Inflammatory macrophage (primary cell): ENCODE measurements at places on chromosomes 2 and 18.

DNA sequence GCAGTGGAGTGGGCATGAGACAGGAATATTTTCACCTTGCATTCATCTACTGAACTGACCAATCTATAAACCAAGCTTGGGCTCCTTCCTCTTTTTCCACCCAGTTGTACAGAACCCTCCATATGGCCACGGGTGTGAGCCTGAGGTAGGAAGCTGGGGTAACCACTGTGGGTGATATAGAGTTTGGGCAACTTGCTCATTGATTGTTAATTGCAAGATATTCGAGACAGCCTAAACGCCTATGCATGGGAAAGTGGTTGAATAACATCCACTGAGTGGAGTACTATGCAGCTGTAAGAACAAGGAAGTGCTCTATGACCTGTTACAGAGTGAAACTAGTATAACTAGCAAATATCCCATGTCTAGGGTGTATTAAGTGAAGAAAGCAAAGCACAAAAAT, 7.3 kb upstream of the VAPA start:
- DNase-seq, result peak; percentile 23

- no peak for DNase-seq
Measured at GRCh38 chr18:23990474-23991410, 23.8 kb upstream of the TTC39C start.

- DNase-seq, result no peak
Measured at GRCh38 chr2:179455824-179456223, 191.2 kb upstream of the SESTD1 start.

- DNase-seq, result peak; percentile 50
Measured at GRCh38 chr2:38648107-38648761, 17.7 kb upstream of the GALM start.

- no peak for DNase-seq
Measured at GRCh38 chr18:74225193-74225840, 66.4 kb downstream of the CYB5A start.

DNA sequence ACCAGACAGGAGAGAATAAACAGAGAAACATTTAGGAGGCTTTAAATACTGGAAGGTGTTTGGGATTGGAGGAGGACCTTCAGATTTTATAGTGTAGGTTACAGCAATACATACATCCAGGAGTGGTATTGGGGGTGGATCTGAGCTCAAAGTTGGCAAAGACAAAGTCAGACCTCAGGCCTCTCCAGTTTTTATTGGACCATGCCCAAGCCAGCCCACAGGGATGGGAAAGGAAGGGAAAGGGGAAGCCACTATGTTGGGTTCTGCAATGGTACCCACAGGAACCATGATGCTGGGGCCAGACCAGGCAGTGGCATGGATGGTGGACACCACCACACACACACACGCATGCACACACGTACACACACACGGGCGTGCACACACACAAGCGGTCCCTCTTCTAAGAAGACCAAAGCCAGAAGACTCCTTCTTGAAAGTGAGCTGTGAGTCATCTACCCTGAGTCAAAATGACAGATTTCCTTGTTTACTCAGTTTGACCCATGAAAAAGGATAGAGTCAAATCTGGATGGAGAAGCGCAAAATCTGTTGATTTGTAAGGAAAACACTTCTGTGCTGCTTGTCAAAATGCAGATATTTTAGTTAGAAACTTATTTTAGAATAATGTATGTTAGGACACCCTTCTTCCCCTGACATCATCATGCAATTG, 87.9 kb downstream of the TRABD2A start:
- DNase-seq, result no peak

DNA sequence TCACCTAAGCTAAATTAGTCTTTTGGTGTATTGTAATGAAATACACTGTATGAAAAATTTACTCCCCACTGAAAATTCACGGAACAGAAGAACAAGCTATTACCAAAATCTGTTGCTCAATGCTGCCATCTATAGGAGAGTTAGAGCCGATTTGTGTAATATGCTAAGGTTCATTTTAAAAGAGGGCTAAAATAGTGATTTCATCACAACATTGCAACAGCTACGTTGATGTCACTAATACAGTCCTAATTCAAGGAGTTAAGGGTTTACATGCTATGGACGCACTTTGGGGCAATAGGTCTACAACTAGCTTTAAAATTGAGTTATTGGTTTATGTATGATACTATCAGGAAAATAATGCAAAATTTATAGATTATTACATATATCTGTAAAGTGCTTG, 3.0 kb upstream of the IRS1 start:
- DNase-seq, result peak; percentile 88

DNA sequence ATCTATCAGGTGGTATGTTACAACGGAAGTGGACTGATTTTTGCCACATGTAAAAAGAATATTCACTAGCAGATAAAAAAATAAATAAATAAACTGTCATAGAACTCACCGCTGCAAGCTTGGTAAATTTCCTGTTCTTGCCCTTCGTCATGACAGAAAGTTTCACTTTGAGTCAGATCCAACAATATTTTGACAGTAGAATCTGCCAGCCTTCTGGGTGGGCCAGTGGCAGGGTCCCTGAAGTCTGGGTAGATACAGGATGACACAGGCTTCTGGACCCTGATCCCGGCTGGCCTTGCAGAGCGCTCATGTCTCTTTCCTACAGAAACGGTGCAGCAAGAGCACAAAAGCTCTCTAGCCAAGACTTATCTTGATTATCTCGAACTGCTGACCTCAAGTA, 97.8 kb upstream of the PMAIP1 start:
- DNase-seq, result no peak

DNA sequence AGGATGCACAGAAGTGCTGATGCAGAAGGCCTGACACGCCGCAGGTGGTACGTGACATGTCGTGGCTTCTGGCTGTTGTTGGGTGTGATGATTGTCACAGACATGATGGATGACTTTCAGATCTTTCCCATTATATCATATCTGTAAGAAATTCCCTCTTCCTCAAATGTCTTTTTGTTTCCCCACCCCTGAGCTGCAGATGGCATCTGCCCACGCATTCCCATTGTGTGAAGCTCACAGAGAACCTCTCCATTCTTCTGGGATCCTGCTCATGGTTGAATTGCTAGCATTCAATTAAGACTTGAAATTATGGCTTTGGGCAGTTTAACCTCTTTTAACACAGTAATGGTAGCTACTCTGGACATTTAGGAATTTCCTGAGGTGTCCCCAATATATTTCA, 28.3 kb upstream of the EPHA4 start:
- no peak for DNase-seq

DNA sequence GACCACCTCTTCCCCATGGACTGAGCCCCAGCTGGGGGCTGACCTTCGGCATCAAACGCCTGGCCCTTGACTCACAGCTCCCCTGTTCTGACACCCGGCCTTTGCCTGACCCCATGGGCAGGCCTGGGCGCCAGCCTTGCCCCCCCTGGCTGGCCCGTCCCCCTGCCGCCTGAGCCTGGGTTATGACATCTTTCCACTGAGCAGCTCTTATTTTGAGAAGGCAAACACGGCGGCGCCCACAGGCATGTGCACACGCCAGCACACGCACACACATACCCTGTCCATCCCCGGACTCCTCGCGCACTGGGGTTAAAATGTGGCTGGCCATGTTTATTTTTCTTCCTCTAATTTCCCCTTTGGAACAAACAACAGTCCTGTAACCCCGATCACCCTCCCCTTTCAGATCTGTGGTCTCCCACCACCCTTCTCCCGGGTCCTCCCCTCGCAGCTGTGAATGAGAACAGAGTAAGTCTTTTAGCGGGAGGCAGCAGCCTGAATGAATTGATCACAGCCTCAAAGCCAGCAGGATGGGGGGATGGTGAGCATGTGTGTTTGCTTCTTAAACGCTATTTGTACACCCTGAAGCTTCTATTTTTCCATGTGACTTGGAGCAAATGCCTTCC, 11.8 kb upstream of the ATOH8 start:
- no peak for DNase-seq

DNA sequence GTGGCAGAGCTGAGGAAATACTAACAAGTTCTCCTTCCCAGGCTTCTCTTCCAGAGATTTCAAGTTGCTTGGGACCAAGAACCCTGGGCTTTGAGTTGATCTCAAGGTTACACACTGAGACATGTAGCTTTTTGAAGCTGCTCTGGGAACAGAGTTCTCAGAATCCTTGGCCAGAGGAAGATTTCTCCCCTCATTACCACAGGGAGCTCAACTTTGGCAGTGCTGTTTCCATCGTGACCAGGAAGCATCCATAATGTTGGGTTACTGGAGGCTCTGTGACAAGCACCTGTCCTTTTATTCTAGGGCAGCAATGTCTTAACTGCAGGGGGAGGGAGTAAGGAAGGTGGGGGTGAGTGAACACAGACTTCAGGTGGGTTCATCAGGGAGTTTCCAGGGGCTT, 41.5 kb upstream of the CHRNA1 start:
- no peak for DNase-seq

DNA sequence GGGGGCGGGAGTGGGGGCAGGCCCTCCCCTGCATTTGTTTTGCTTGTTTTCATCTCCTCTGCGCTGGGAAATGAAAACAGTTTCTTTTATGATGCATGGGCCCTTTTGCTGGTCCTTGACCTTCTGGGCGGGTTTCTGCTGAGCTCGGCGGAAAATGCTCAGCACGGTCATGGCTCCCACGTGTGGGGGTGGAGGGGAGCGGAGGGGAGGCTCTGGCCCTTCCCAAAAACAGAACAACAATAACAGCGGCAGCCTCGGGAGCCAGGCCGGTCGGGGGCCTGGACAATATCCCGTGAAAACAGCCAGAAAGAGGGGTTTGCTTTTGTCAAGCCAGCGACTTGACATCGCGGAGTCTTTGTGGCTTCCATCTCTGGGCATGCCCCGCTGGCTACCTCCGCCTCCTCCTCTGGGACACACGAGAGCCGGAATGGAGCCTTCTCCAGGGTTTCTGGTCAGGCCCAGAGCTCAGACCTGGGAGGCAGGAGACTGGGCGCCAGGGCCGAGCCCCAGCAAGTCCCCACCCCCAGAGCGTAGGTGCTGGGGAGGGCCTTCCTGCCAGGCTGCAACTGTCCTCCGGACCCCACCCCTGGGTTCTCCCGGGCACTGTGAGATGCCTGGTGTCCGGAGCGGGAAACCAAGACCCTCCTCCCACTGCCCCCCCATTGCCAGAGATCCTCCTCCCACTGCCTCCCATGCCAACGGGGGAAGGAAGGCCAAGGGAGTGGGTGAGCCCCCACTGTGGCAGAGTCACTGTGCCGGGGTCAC, 35.9 kb upstream of the SNED1 start:
- peak; percentile 35 for DNase-seq

DNA sequence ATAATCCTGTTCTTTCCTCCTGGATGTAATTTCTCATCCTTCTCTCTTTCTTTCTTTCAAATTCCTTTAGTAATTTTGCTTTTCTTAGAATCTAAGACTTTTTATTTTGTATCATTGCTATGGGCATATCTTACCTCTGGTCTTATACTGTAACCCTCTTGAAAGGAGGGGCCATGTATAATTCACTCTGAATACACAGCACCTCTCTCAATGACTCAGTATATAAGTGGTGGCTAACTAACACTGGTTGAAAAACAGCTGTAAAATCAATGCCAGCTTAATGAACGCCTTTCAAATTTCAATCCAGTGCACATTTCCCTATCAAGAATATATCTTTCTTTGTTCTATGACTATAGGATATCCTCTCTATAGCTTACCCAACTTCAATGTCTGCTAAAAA, 53.7 kb downstream of the CWC22 start:
- DNase-seq, result no peak

DNA sequence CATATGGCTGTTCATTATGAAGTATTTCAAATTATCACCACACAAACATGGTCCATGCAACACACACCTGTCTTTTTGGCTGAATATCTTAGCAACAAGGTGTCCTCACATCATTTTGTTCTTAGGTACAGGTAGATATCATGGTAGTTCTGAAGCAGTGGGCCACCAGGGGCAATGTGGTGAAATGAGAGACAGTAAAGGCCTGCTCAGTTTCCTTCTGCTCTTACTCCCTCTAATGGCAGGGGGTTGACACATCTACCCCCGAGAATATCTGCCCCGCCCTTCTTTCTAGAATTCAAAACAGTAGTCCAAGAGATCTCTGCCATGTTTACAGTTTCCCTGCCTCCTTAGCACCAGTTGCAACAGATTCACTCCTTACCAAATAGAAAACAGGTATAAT, 147.0 kb upstream of the KLHL14 start:
- DNase-seq, result no peak

DNA sequence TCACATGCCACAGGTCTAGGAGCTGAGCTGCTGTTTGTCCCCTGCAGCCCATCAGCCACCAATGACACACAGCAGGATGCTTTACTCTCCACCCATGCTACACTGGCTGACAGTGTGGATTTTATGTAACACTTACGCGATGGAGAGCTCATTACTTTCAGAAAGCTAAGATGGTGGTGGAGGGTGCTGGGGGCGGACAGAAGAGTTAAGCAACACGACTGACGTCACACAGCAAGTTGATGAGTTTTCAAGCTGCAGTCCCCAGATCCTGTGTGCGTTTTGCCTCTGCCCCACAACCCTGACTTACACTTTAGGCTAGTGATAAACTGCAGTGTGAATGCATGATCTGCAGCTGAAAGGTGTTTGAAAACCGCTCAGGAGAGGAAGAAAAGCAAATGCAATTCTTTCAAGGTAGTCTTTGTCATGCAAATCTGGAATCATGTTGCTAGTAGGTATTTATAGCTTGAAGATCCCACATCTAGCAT, 42.4 kb downstream of the MRPS5 start:
- no peak for DNase-seq

DNA sequence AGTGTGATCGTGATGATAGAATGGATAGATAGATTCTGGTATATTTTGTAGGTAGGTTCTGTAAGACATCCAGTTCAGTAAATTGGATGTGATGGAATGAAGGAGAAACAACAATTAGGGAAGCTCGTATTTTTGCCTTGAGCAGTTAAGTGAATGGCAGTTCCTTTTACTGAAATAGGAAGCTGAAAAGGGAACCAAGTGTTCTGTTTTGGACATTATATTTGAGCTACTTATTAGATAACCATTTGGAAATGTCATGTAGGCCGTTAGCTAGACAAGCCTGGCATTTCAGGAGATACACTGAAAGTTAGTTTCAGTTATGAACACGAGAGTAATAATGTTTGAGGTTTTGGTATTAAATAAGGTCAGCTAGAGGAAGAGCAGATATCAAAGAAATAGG, 41.5 kb downstream of the MARCHF7 start:
- DNase-seq, result peak; percentile 65

- DNase-seq, result no peak
Measured at GRCh38 chr2:103430191-103430590, 668.4 kb downstream of the TMEM182 start.

DNA sequence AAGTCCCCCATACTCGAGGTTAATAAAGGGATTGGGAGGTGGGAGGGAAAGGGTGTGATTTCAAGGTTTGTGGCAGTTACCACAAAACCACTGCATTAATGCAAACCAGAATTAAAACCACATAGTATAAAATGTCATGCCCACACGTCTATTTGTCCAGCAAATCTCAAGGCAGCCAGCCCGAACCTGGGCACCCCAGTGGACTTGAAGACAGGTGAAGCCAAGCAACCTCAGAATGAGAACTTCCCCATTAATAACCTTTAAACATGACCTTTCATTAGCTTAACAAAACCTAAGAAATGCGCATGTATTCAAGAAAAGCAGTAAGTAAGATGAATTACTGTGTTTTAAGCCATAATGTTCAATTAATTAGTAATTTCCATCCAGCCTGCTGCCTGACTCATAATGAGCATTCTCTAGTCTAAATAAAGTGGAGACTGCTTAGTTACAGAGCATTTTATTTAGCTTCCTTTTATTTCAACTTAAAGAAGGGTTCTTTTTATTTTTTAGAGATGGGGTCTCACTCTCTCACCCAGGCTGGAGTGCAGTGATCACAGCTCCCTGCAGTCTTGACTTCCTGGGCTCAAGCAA, 229.6 kb downstream of the FAM210A start:
- no peak for DNase-seq
